ENCODE measurements at places on chromosomes 3 and 15.

DNA sequence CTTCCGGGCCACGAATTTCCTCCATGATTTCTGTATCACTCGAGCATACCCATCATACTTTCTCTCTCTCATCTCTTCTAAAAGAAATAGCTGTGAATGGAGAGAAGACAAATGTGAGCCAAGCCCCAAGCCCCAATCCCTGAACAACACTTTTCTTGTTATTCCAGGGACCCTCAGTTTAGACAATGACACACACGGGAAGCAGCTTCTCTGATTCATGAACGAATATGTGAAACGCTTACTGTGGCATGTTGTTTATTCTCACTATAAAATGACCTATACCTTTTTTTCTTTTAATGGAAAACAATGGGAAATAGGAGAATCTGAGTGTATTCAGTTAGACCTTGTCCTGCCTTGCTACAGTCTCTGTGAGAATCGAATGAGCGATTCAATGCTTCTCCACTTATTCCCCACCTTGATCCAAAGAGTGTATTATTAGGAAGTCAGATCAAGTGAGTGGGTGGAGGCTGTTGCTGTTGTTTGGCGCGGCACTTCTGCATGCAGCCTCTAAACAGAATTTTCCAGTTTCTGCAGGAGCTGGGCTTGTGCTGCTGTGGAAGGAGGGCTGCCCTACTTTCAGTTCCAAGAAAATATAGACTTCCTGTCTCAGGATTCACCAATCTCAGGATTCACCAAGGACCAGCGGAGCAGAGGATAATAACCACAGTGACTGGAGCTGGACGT lies 32.4 kb upstream of the LDHAL6B start:
- DNase-seq = no peak

- no peak for DNase-seq
Observed at GRCh38 chr3:171881251-171881650, 38.1 kb downstream of the TMEM212 start.

DNA sequence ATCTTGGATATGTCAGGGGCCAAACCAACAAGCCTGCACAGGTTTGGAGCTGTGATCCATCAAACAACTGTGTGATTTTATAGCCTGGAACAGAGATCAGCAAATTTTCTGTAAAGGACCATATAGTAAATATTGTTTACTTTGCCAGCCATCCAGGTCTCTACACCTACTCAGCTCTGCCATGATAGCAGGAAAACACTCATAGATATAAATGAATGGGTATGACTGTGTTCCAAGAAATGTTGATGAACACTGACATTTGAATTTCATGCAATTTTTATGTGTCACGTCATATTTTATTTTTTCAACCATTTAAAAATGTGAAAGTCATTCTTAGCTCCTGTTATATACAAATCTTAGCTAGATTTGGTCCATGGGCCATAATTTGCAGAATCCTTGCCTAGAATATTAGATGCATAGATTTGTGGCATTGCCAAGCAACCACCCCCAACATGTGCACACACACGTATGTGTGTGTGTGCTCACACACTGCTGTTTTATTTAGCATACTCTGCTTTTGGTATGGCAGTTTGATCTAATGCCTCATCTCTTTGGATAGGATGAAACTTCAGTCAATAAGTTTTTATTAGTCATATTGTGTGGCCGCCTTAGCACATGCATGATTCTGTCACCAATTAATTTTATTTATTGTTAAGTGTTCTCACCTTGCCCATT lies 6.4 kb downstream of the ATXN7 start:
- no peak for DNase-seq

DNA sequence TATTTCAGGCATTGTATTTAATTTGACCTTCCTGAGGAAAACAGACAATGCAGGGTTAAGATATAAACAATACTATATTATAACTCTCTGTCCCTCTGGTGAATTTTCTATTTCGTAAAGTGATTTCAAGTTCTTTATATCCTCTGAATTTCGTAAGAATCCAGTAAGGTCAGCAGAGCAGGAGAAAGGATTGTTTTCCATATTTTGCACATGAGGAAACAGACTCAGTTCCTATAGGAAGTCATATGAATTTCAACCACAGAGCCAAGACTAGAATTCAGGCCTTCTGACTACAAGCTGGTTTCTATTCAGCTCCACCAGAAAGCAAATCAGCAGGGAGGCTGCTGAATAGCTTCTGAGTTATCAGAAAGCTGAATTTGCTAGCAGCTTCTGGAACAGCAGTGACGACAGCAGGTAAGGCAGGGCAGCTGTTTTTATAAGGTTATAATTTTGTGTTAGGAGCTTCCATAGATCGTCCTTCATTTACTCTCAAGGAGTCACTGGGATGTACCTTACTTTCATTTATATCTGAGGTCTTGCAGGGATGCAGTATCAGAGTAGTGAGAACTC lies 11.1 kb upstream of the PLAAT1 start:
- DNase-seq = no peak

GRCh38 chr3:157166115-157166514 lies 6.2 kb upstream of the CCNL1 start:
- no peak for DNase-seq

GRCh38 chr15:60945196-60945595 lies 283.9 kb downstream of the RORA start:
- DNase-seq = no peak

DNA sequence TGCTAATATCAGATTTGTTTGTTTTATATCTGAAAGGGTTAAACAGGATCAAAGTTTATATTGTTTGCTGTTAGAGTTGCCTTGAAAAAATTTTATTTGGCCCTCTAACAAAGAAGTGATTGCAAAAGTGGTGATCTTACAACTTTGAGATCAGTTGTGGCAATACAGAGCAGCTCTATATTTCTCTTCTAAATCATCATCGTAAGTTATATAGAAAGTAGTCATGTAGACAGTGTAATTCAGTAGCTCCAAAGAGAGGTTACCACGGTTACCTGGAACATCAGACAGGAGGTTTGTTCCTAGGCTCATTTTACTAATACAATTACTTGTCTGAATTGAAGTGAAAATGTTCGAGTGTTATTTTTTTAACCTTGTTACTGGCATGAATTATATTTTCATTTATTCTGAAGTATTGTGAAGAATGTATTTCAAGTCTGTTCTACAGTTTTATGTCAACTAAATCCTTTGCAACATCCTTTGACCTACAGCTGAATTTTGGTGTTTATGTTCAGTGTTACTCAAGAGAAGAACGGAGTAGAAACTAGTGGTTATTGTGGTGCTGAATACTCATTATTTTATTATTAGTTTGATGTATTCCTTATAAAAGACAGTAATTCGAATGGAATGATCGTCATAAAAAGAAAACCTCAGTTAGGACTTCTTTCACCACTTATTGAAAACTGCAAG lies 214.2 kb downstream of the NAALADL2 start:
- DNase-seq = no peak
